ENCODE measurements at places on chromosomes 6 and 20. TPM values are rescaled to one million over a fixed set of nuclear protein-coding genes. Genes with fewer than 3 reads are reported as not detected.
A peak's percentile ranks its signal among the peaks of the same experiment; 100 is the strongest.

GRCh38 chr6:113672491-113673149, 184.5 kb upstream of the MARCKS start:
- DNase-seq = no peak

DNA sequence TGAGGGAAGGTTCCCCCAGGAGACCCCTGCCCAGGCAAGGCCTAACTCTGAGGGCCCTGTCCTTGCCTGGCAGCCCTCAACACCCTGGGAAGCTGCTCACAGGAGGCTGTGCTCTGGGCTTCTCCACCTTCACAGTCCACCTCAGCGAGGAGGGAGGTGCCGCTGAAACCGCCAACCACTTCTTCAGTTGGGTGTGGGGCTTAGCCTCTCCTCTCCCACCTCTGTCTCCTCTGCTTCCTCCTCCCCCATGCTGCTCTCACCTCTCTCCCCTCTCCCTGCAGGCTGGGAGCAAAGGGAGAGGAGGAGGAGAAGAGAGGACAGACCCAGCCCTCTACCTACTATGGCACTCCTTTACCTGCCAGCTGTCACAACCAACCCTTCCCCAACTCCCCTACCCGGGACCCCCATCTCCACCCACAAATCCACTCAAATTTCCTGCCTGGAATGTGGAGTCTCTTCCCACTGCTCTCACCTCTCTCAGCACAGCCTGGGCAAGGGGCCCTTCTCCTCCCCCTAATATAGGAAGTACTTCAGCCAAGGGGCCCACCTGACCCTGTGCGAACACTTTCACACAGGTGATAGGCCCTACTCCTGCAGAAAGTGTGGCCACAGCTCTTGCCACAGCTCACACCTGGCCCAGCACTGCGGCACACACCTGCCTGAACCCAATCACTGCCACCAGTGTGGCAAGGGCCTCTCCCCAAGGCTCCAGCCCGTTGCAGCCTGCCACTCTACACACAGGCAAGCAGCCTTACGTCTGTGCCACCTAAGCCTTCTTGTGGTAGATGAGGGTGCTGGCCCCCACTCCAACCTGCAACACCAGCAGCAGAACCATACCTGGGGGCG, 7.2 kb downstream of the RING1 start:
- no peak for DNase-seq

SYCP2L gene
- 7.9 TPM for polyA plus RNA-seq

GRCh38 chr20:34676642-34677373, at the start of gene PIGU:
TSS of gene PIGU (minus strand) at chr20:34677092. CDS start at chr20:34677085, 7 bp downstream.
- peak; percentile 95 for DNase-seq
